ENCODE measurements at places on chromosomes 1 and 21.

DNA sequence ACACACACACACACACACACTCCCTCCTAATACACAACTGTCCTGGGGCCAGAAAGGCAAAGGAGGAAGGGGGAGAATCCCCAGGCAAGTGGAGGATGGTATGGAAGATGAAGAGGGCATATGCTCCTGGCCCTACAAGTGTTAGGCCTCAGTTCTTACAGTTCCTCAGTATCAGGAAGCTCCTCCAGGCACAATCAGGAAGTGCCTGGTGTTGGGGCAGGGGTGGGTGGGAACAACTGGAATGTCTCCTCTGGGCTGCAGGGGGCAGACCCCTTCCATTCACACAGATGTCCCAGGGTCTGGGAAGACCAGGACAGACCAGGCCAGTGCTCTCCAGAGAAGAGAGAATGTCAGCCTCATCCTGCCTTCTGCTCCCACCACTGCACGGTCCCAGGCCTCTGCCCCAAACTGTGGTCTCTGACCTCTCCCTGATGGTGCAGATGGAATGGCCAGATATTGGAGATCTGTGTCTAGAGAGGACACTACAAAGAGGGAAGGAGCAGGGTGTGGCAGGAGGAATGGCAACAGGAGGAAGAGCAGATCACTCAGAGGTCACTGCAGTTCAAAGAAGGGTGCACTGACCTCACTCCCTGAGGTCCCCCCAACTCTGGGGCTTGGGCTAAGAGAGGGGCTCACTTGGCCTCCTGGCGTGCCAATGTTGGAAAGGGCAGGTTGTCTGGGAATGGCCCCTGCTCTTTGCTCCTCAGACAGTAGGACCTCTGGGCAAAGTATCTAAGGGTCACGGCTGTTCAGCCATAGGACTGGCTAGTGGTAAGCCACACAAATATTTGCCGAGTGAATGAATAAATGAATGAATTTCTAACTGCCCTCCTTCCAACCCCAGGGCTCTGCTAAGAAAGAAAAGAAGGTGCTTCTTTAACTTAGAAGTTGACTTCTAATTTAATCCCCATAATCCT lies 2.5 kb upstream of the DENND2D start:
- DNase-seq, result no peak

- DNase-seq, result no peak
Observed at GRCh38 chr1:112557385-112557784, 48.6 kb downstream of the WNT2B start.

DNA sequence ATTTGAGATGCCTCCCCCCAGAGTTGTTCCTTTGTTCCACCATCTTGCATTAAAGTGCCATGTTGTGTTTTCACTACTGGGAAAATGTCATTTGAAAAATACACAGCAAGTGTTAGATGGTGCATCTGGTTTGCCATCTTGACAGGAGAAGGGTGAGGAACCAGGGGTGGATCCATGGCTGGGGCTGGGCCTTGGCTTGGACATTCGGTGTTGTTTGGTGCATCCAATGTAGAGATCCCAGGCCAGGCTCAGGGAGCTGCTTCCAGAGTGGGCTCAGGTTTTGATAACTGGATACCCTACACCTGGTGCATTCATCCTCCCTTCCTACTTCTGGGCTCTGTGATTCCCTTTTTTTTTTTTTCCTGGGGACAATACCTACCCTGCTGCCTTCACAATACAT lies 103.5 kb downstream of the UCK2 start:
- no peak for DNase-seq

DNA sequence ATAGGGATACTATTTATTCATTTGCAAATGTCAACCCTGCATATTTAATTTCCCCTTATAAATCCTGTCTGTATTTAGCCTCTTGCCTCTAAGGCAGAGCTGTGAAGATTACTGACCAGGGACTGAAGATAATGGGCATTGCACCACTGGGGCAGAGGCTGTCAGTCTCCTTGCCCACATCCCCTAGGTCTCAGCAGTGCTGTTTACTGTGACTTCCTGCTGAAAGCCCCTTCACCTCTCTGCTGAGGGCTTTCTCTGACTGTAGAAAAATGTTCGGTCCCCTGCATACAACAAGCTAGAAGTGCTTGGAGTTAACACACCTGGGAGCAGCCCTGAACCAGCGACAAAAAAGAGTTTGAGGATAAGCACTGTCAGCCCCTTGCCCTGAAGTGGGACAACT lies 28.8 kb downstream of the SLC5A9 start:
- no peak for DNase-seq

GRCh38 chr1:32806290-32806689 lies 10.9 kb downstream of the YARS1 start:
- DNase-seq, result no peak

- DNase-seq, result no peak
Observed at GRCh38 chr1:60916906-60917305, 165.5 kb upstream of the NFIA start.

GRCh38 chr1:25906644-25907300 lies 553 bp upstream of the STMN1 start:
- peak; percentile 29 for DNase-seq

- no peak for DNase-seq
Observed at GRCh38 chr1:205939690-205940330, 3.4 kb downstream of the SLC26A9 start.

- no peak for DNase-seq
Observed at GRCh38 chr1:7281821-7282220, 489.3 kb upstream of the VAMP3 start.
